ENCODE measurements at places on chromosomes 12 and 14.

- DNase-seq: no peak
These were observed 265.3 kb downstream of the SOX5 start for GRCh38 chr12:23684121-23684520.

GRCh38 chr12:132114667-132115066 lies 29.5 kb downstream of the DDX51 start:
- DNase-seq: no peak

- DNase-seq: no peak
These were observed 1.2 kb downstream of the TTC7B start for GRCh38 chr14:90814806-90815571.

- DNase-seq: peak; percentile 58
These were observed 706 bp upstream of the DIO2 start for GRCh38 chr14:80212023-80212397.

DNA sequence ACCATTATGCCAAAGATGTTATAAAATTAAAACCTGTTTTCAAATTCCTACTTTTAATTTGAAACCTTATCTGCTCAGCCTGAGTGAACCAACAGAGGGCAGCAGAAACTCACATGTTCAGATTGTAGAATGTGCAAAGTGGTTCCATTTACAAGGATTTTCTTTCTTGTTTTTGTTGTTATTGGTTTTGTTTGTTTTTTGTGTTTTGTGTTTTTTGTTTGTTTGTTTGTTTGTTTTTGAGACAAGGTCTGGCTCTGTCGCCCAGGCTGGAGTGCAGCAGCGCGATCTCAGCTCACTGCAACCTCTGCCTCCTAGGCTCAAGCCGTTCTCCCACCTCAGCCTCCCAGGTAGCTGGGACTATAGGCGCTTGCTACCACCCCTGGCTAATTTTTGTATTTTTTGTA lies 22.8 kb upstream of the GARIN2 start:
- DNase-seq: peak; percentile 21

DNA sequence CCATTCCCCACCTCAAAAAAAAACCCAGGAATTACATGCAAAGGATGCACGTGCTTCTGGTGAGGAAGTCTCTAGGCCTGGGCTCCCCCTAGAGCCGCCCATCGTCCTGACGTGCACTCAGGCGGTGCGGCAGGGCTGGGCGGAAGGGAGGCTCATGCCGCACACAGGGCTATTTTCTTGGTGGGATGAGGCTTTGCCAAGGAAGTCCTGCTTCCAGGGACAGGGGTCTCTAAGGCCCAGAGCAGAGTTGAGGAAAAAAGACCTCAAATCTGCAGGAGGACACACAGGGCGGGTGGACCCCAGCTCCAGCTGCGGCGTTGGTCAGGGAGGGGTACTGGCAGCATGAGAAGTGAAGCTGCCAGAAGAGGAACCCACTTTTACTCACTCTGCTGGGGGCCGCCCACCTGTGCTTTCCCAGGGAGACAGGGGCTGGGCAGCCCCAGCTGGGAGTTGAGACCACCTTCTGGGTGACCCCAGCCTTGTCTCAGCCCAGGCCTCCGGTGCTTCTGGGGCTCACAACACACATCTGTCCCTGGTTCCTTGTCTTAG lies 4.2 kb downstream of the RHOF start:
- no peak for DNase-seq

GRCh38 chr12:104677441-104678089 lies 220.8 kb downstream of the CHST11 start:
- DNase-seq: peak; percentile 38

DNA sequence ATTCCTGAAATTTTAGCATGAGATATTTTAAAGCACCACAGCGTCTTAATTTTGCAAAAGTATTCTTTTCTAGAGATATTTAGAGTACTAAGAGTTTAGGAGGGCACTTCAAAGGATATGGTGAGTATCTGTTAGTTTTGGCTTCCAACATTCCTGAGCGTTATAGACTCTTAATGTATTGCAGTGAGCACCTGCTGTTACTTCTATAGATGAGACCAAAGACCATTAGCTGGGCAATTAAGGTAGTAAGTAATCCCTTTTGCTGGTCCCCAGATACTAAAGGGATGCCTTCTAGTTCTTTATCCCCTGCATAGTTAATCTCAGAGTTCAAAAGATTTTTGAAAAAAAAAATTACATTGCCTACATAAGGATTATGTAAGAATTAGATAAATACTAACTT lies 975.6 kb downstream of the GALC start:
- no peak for DNase-seq

DNA sequence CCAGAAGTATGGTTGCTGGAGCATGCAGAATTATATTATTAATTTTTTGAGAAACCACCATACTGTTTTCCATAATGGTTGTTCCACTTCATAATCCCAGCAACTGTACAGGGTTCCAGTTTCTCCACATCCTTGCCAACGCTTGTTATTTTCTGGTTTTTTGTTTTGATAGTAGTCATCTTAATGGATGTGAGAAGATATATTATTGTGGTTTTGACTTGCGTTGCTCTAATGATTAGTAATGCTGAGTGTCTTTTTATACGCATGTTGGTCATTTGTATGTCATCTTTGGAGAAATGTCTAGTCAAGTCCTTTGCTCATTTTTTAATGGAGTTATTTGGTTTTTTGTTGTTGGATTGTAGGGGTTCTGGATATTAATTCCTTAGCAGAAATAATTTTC lies 58.1 kb downstream of the DAAM1 start:
- peak; percentile 79 for DNase-seq

DNA sequence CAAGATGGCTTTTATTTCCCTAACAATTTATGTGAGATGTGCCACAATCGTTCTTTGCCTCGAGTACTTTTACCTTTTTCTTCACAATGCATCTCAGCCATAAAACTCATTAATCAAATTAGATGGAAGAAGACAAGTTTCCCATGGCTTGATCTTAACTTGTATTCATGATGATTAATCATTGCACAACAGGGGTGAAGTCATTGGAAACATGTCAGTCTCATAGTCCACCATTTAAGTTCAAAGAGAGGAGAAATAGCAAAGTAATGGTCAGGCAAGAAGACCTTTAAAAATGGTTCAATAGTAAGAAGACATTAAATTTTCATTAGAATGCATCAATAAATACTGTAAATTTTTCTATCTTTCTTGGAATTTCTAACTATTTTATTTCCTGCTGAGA lies 136.3 kb downstream of the FOXG1 start:
- DNase-seq: no peak

- DNase-seq: no peak
These were observed at the start of gene PLD4 for GRCh38 chr14:104924421-104925213. TSS of gene PLD4 (plus strand) at chr14:104924879. CDS start at chr14:104927141, 2,262 bp downstream.

- peak; percentile 34 for DNase-seq
These were observed 851 bp downstream of the HSP90B1 start for GRCh38 chr12:103930787-103931735.

DNA sequence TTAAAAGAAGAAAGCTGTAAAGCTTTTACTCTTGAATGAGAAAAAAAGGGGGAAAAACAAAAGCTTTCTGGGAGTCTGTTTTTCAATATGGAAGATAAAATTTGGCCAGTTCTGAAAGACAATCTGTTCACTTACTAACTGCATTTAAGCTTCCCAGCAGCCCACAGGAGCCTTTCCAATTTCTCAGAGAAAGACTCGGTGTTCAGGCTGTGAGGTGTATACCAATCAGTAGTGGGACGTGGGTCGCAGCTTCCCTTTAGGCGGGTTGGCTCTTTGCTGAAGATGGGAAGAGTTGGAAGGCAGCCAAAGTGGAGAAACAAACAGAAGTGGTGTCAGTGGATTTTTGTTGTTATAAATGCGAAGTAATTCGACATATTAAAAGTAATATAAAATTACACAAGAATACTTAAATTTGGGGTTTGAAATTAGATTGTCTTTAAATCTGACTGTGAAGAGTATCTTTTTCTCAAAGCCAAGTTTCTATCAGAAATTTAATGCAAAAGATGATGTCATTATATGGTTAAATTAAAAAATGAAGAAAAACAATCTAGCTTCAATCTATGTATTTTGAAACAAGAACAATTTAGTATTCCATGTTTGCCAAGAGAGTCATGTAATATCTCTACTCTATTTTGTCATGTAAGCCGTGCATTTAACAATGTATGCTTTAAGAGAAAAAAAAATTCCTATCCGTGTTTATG lies 590.2 kb upstream of the ATXN7L3B start:
- DNase-seq: no peak

- peak; percentile 73 for DNase-seq
These were observed 64.9 kb upstream of the BBS10 start for GRCh38 chr12:76413121-76413520.
